Occipital lobe (tissue), 3 donors: ENCODE measurements at places on chromosomes 2 and 18.

DNA sequence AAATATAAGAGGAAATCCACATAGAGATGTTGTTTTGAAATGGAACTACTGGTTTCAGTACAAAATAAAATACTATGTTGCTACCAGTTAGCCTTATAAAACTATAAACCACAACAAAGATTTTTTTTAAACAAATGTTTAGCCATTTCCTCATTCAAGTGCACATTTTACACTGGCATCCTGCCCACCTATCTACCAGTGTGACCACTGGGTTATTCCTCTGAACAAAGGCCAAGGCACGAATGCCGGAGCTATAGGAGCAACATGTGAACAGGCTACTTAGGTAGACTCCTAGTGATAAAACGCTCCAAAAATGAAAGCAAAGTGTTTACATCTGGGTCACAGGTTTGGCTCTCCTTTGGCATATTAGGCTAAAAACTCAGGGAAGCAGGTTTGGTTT is 31.8 kb upstream of the SULT1C4 start:
- DNase-seq: no peak

DNA sequence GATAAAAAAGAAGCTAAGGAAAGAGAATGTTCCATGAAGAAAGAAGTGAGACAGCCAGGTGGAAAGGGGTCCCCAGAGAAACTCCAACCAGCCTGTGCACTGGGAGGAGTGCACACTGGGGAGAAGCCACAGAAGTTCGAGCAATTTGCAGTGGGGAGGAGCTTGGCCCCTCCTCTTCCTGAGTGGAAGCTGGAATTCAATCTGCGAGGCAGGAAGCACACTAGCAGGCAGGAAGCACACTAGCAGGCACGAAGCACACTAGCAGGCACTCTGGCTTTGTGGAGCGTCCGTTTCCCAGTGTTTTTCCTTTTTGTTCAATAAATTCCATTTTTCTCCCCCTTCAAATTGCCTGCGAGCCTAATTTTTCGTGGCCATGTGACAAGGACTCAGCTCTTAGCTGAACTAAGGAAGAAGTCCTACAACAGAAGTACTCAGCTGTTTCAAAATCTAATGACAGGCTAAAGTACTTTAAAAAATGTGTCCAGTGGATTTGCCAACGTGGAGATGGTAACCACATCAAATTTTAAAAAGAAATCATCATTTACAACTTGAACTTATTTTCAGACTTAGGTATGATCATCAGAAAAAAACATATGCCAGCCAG is 21.4 kb upstream of the SPIRE1 start:
- no peak for DNase-seq

DNA sequence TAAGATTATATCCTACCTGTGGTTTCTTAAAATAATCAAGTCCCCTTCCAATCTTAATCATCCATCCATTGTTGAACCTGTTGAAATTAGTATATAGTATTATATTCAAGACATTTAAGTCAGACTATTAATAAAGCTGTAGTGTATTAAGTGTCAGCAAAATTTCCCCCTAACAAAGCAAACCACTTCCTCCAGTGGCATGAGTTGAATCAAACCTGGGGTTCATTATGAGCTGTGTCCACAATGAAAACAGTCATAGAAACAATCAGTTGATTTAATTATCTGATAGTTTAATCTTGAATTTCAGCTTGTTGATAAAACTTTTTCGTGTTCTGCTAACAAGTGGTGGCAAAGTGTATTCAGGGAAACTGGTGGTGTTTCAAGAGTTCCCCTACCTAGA is 11.3 kb downstream of the MITD1 start:
- DNase-seq: no peak

GRCh38 chr18:45626330-45627203 is 11.3 kb downstream of the SLC14A2 start:
- no peak for DNase-seq

DNA sequence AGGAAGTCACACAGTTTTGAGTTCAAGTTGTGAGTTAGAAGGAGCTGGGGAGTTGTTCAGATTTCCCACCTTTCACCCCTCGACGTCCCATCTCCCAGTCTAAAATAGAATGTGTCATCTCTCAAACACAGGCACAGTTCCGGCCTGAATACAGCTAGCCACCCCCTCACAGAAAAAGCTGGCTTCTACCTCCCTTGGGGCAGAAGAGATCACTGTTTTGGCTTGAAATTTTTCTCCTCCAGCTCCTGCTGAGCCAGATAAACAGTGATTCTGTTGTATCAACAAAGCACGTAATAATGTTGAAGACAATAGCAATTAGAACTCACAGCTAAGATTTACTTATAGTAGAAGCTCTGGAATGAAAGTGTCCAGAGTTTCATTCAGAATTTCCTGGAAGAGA is 74.7 kb downstream of the KIAA2012 start:
- no peak for DNase-seq

DNA sequence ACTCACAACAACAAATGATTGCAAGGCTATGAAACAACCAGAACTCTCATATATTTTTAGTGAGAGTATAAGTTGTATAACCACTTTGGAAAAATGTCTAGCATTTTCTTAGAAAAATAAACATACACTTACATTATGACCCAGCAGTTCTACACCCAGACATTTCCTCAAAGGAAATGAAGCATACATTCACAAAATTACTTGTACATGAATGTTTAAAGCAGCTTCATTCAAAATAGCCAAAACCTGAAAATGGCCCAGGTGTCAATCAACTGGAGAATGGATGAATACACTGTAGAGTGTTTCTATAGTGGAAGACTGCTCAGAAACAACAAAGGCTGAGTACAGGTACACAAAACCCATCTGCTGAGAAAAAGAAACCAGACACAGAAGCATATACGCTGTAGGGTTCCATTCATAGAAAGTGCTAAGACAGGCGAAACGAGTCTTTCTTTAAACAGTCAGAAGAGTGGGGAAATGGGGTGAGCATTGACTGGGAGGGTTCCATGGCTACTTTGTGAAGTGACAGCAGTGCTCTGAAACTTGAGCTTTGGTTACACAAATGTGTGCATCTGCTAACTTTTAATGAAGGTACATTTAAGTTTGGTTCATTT is 799.0 kb downstream of the DCDC2C start:
- DNase-seq: no peak

DNA sequence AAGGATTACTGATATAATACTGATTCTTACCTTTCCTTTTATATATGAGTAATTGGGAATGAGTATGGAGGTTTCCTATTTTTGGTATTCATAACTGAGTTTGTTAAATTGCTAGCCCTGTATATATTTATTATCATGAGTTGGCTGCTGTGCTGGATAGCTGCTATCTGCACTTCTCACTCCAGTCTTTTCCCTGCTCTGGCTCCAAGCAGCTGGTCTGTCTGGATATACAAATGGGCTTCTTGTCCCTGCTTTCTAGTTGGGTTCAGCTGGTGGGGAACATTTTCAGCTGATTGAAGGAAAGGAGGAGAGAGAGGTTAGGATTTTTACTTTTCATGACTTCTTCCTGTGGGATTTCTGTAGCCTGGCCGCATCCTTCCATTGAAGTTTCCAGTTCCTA is 41.2 kb downstream of the AGFG1 start:
- no peak for DNase-seq

GRCh38 chr2:202545523-202545922 is 89.2 kb upstream of the FAM117B start:
- DNase-seq: no peak

GRCh38 chr18:72013427-72013850 is 530.7 kb downstream of the CBLN2 start:
- no peak for DNase-seq

DNA sequence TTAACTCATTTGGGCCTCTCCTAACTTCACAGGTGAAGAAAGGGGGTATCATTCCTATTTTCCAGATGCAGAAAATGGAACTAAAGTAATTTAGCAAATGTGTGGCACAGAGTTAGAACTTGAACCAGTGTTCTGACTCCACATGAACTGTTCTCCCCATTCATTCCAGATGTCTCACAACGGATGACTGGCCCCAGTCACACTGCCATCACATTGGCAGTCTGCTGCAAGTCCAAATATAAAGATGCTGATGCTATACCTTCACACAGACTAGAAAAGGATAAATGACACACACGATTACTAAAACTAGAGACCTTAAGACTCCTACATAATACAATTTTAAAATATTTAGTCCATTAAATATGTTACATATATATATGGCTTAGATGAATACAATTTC is 195.7 kb downstream of the NBAS start:
- no peak for DNase-seq

DNA sequence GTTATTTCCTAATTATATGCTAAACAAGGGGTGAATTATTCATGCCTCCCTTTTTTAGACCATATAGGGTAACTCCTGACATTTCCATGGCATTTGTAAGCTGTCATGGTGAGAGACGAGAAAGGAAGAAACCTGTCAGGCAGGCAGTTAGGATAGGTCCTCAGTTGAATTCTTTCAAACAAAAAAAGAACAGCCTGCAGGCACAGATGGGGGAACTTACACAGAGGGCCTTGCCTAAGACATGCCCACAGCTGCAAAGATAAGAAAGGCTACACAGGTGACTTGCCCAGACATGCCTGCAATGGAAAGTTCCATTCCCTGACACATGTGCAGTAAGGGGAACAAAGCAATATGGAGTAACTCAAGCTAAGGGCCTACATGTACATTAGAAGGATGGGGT is 128.1 kb downstream of the TMEM163 start:
- no peak for DNase-seq

DNA sequence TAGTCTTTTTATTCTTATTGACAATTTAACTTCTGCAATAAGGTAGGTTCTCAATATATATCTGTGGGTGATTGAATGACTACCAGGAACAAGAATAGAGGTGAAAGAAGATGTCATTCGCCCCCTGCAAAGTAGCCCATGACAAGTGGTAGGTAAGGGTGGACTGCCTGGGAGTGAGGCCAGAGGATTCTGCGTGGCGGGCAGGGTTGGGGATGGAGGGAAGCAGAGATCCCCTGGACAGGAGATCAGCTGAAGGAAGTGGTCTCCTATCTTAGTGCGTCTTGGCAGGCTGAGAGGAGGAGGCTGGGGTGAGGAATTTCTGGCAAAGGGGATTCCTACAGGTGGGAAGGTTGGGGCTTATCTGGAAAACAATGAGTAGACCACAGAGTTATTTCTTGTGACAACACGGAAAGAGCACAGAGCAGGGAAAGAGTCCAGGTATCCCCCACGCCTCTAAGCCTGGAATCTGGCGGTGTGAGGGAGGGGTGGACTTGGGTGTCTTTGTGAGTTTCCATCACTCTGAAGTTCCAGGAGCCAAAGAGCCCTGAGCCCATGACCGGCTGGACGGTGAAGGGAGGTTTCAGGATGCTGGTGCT is 21.5 kb upstream of the MYCN start:
- DNase-seq: no peak

DNA sequence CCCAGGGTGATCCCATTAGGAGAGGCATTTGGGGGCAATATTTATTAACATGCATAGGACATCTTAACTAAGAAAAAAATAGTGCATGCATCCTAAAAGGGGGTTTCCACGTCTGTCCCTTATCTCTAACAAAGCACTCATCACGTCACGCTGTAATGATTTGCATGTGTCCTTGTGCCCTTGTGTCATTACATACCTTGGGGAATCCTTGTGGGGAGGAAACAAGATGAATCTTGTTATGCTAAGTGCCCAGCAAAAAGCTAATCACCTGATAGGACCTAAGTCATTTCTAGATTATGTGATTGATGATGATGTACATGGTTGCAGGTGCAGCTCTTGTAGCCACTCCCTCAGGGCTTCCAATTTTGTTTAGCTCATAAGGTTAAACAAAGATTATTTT is 250.9 kb downstream of the FBXO15 start:
- DNase-seq: no peak

DNA sequence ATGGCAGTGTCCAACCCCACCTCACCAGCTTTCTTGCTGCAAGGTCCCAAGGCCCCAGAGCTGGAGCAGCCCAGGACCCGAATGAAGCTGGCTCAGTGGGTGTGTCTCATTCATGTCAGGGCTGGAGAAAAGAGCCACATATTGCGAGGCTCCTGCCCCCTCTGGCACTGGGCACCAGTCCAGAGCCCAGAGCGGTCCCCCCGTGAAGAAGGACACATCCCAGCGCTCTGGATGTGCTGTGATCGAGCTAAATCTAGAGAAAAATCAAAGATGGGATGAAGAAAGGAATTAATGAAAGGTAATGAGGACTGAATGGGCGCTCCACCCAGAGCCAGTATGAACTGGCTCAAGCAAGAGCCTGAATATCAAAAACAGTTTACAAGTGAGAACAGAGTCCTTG is 13.3 kb upstream of the MPV17 start:
- DNase-seq: no peak

GRCh38 chr2:16821692-16822091 is 156.1 kb upstream of the CYRIA start:
- DNase-seq: no peak

- DNase-seq: no peak
These were observed 40.6 kb downstream of the NCK2 start for GRCh38 chr2:105785095-105785847.
